ENCODE measurements at places on chromosomes 2 and 18.

- no peak for DNase-seq
Observed at GRCh38 chr2:1766425-1766824, 22.1 kb upstream of the PXDN start.

DNA sequence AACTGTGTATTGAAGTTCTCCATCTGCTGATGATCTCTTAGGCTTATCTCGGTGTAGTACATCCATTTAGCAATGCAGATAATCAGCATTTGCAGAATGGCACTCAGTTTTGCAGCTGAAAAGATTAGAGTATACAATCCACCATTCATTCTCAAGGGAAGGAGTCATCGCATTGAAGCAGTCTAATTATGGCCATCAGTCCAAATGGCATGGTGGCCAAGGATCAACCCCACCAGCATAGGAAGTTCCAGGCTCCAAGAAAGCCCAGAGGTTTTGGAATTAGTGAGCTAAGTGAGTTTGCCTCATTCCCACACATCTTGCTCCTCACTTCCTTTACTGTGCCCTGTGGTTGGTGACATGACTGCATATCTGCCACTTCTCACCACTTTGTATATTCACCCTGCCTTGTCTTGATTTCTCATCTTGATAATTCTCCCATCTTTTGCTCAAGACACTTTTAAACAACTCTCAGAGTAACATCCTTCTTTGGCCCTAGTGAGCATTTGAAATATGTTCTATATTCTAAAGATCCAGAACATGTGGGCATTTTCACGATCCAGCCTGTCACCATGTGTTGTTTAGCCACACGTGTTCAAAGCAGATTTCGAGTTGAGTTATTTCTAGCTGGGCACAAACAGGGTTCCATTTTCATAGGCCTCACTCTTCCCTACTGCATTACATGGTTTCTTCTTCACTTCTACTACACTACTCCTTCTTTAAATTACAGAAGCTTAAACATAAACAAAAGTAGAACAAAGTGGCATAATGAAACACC lies 1119.8 kb downstream of the TSN start:
- DNase-seq = no peak

GRCh38 chr2:127653421-127654083 lies 7.6 kb downstream of the GPR17 start:
- no peak for DNase-seq

GRCh38 chr2:36362291-36362690 lies 6.7 kb downstream of the CRIM1 start:
- no peak for DNase-seq

GRCh38 chr2:102139851-102140250 lies 2.7 kb upstream of the IL1R1 start:
- no peak for DNase-seq
